ENCODE measurements at places on chromosomes 7 and 10.
A peak's percentile ranks its signal among the peaks of the same experiment; 100 is the strongest.

- no peak for DNase-seq
Observed at GRCh38 chr7:102473271-102473991, 5.3 kb downstream of the POLR2J start.

- no peak for DNase-seq
Observed at GRCh38 chr10:129063877-129064276, 403.2 kb upstream of the MGMT start.

- no peak for DNase-seq
Observed at GRCh38 chr7:12229046-12229445, 18.0 kb downstream of the TMEM106B start.

- no peak for DNase-seq
Observed at GRCh38 chr7:108335269-108335918, 120.8 kb downstream of the NRCAM start.

DNA sequence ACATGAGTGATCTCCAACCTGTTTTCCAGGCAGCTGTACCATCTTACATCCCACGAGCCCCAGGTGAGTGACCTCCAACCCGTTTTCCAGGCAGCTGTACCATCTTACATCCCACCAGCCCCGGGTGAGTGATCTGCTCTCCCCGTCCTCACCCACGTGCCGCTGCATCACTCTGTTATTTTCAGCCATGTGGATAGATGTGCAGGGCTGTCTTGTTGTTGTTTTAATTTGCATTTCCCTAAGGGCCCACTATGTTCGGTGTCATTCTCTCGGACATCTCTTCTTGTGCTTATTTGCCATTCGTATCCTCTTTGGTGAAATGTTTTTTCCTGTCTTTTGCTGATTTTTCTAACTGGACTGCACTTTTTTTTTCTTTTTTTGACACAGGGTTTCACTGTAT is 17.9 kb upstream of the LARP4B start:
- DNase-seq: no peak

DNA sequence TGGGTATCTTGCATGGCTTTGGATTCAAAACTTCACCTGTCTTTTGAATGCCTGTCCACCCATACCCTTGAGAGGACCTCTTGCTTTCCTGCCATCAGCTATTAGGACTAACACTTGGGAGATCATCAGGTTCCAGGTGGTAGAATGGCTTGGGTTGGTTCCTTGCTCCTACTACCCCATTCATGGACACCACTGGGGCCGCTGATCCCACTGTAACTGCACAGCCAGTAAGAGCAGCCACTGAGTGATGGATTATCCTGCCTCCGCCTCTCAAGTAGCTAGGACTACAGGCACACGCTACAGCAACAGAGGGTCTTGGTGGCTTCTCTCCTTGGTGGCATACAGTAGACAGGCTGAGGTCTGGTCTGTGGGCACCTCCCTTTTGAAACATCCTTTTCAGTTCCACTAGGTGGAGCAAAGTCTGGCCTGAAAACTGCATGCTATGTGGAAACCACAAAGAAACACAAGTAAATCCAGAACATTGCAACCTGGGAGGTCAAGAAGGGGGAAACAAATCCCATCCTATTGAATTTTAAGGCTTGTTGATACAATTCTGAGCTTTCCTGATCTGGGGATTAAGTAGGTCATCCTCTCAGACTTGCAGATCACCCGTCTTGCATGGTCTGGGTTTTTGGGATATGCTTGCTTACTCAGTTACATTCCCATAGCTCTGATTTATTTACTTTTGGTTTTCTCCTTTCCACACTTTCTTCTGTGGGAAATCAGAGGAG is 9.4 kb downstream of the WBP1L start:
- DNase-seq: no peak

- no peak for DNase-seq
Observed at GRCh38 chr10:57962839-57963238, 304.9 kb downstream of the IPMK start.

- DNase-seq: no peak
Observed at GRCh38 chr10:78953113-78953798, 115.5 kb upstream of the ZMIZ1 start.

- peak; percentile 2 for DNase-seq
Observed at GRCh38 chr10:13001041-13001886, at the start of gene CCDC3. Gene CCDC3, minus strand, starts transcription at chr10:13001713. Its CDS starts 143 bp downstream, at chr10:13001570.

GRCh38 chr7:106064316-106064715 is 47.8 kb downstream of the SYPL1 start:
- no peak for DNase-seq

DNA sequence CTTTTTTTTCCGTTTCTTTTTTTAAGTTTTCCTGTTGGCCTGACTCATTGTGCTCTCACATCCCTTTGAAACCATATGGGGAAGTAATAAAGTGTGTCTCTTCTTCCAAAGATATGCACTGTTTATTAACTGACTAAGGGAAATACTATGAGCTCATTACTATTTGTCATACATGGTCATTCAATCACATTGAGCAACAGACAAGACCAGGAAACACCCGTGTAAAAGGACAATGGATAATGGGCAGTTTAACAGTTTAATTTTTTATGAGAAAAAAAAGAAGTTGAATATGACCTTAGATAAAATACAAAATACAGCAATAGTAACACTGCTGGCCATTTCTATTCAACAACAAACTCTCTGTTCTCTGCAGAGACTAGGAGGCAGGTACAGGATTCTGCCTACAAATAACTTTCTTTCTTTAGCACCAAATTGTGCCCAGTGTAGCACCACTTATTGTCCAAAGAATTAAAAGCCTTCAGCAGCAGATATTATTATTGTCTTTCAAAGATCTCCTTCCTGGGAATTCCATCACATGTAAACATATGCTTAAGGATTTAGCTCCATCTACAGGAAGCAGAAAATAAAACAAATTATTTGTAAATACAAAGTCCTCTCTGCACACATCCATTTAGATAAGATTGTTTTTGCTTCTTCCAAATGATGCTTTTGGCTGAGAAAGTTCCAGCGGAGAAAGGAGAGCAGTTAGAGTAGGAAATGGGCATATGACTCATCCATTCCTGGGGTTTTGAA is 55.0 kb upstream of the AKR1E2 start:
- no peak for DNase-seq

GRCh38 chr10:23069019-23069815 is 26.2 kb upstream of the MSRB2 start:
- DNase-seq: no peak

DNA sequence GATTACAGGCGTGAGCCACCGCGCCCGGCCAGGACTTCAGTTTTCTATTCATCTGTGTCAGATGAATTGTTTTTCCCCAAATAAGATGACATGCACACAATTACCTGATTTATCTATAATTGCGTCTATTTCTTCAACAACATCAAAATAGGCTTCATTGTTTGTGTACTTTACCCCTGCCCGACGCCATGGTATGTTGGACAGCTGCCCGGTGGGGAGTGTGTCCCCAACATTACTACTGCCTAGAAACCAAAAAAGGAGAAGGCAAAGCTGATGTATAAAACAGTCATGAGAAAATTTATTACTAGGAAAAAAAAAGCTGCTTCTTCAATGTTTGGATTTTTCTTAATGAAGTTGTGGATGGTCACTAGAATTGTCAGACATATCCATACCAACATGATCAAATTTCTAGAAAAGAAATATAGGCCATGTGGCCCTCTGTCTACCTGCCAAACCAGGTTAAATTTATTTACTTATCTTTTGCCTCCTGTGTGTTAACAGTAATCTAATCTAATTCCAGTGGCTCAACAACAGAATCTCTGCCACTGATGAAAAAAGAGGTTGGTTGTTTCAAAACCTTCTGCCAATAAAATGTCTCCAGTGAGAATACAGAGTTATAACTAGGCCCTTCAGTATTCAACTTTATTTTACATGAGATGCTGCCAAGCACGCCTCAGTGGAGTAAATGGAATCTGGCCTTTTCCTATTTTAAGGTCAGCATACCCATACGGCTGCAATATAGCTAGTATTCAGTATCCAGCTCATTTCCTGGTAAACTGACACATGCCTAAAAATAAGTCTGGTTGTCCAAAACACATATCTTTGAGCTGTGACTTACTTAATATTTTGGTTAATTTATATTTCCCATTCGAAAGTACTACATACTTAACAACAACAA is 16.5 kb downstream of the AP3M1 start:
- no peak for DNase-seq

GRCh38 chr7:73856941-73857340 is 4.0 kb upstream of the TMEM270 start:
- DNase-seq: no peak

DNA sequence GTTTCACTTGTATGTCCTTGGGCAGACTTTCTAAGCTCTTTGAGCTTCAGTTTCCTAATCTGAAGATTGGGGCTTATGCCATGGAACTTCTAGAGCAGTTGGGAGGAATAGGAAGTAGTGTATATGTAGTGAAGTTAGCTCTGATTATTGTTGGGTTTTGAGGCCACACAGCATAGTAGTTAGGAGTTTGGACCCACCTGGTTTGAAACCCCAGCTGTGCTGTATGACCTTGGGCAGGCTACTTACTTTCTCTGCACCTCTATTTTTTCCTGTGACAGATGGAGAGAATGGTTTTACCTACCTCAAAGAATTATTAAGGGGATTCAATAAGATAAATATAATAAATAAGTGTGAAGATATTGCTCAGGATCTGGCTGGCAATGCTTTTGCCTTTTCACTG is 61.4 kb upstream of the ADRB1 start:
- DNase-seq: no peak

DNA sequence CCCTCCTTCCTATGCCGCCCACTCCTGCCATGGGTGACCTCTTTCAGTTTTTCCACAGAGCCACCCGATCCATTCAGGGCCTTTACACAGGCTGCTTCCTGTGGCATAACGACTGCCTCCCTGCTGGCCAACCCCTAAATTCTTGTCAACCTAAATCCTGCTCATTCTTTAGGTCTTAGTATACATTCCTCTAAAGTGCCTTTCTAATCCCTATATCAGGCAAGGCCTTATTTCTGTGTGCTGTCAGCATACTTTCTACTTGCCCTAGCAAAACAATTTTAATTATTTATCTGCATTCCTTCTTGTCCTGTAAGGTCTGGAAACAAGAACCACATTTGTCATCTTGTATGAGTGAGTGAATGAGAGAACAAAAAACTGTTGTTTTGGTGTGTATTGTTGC is 132.4 kb downstream of the DNAH11 start:
- DNase-seq: no peak

GRCh38 chr7:71687286-71687685 is 555.3 kb downstream of the GALNT17 start:
- no peak for DNase-seq

DNA sequence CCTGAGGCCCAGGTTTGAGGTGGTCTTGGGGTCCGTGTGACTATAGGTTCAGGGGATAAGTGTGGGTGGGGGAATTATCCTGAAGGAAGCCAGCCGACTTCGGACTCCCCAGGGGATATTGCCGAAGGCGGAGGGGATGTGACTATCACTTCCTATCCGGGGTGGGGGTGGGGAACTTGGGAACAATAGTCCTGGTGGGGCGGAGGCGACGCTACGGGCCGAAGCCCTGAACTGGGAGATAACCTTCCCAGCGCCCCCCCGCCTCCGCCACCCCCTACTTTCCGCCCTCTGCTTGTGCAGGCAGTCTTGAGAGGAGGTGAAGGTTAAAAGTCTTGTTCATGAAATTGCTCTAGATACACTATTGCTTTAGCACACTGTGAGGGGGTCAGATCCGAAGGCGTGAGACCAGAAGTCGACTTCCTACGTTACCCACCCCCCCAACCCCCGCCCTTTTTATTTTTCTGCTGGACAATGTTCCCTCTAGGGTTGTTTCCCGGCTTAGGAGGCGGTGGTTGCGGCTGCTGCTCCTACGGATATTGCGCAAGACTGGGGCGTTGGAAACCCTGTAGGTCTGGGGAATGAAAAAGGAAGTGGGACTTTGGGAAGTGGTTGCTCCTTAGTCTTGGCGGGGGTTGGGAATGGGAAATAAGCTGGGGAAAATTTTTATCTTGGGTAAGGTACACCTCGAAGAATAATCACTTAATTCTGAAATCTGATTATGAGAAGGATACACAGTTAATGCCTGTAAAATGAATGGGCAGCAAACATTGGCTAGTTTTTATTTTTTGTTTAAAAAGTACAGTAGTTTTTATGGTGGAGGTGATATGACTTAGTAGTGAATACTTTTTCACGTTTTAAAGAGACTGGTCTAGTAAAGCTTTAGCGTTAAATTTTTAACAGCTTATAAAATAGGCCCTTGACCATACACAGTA is 1.5 kb downstream of the PTPN12 start:
- DNase-seq: no peak

- DNase-seq: no peak
Observed at GRCh38 chr10:60377955-60378354, 11.7 kb downstream of the ANK3 start.

DNA sequence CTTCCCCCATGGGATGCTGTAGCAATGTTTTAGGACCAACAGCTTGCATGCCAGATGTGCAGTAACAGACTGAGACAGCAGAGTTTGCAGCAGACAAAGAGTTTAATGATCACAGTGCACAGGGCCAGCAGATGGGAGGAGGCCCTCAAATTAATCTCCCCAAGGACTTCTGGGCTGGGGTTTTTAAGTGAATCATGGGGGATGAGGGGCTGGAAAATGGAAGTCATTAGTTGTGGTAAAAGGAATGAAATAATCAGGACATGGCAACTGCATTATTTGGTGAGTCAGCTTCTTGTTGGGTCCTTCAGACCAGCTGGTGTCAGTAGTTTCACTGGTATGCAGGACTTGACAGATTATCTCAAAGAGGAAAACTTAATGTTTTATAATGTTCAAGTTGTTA is 12.6 kb upstream of the NRBF2 start:
- no peak for DNase-seq

GRCh38 chr10:132326925-132327324 is 5.1 kb upstream of the LRRC27 start:
- no peak for DNase-seq

DNA sequence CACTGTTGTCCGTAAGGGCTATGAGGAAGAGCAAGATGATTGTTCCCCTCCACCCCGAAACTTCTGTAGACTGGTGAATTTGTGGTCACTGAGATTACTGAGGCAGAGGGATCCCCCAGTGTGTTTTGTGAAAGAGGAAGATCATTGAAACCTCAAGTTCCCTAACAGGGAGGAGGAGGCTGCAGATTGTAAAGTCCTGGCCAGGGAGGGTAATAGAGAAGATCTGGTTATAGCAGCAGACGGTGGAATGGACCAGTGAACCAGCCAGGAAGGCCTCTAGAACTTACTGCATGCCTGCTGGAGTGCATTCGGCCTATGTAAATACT is 31.1 kb downstream of the LMTK2 start:
- no peak for DNase-seq

- no peak for DNase-seq
Observed at GRCh38 chr10:114380060-114380459, 24.2 kb downstream of the AFAP1L2 start.

GRCh38 chr10:10642751-10643150 is 374.9 kb upstream of the CELF2 start:
- DNase-seq: no peak

- DNase-seq: peak; percentile 14
Observed at GRCh38 chr10:79446758-79447084, 1.3 kb upstream of the ZCCHC24 start.

- no peak for DNase-seq
Observed at GRCh38 chr7:94183289-94183749, 179.2 kb upstream of the BET1 start.

GRCh38 chr7:157482517-157483087 is 145.8 kb downstream of the DNAJB6 start:
- DNase-seq: no peak

Data from CD4-positive, alpha-beta T cell (primary cell).